ENCODE measurements at places on chromosomes 2 and 18.

DNA sequence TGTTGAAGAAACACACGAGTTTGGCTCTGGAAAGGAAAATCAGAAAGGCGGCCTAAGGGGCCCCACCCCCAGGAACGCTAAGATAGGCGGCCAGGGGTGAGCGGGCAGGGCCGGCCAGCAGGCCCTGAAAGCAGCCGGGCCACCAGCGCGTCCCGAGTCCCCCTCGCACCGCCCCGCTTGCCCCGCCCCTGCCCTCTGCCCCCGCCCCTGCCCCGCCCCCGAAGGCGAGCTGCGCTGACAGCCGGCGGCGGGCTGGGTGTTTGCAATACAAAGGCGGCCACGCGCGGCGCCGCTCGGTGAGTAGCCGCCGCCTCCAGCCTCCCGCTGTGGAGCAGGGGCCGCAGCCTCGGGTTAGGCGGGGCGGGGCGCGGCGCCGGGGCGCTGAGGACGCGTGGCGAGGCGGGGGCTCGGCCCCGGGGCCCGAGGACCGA, at the start of gene LPIN1:
LPIN1 (plus strand) TSS at position 257 of the 431 bp plus-strand sequence. CDS start 18,910 bp downstream, outside the sequence.
- peak within 1 kb of the TSS; percentile 97 for H3K4me3 ChIP-seq
- H3K27me3 ChIP-seq, result no peaks in the 10 kb centered on the region
- H3K4me1 ChIP-seq, result peaks cover 26% of the 10 kb centered on the region
- no peaks in the 10 kb centered on the region for H3K36me3 ChIP-seq
- H3K27ac ChIP-seq, result peak within 1 kb of the TSS; percentile 73

- no peaks in the 10 kb centered on the region for H3K4me1 ChIP-seq
- no peaks in the 10 kb centered on the region for H3K36me3 ChIP-seq
- no peak for DNase-seq
- no peak overlapping the region for H3K27ac ChIP-seq
- no peak overlapping the region for H3K4me3 ChIP-seq
These were observed 123.2 kb downstream of the TMEM17 start for GRCh38 chr2:62382757-62383156.

GRCh38 chr2:187614756-187615155, 60.5 kb upstream of the TFPI start:
- H3K36me3 ChIP-seq, result no peaks in the 10 kb centered on the region
- no peak overlapping the region for H3K4me3 ChIP-seq
- H3K4me1 ChIP-seq, result no peaks in the 10 kb centered on the region
- no peak for DNase-seq
- H3K27me3 ChIP-seq, result no peaks in the 10 kb centered on the region

- no peaks in the 10 kb centered on the region for H3K36me3 ChIP-seq
- no peaks in the 10 kb centered on the region for H3K27me3 ChIP-seq
- H3K4me3 ChIP-seq, result no peak overlapping the region
- no peak overlapping the region for H3K27ac ChIP-seq
- DNase-seq, result no peak
- H3K4me1 ChIP-seq, result no peaks in the 10 kb centered on the region
These were observed 913.5 kb downstream of the TDRD15 start for GRCh38 chr2:22037274-22037673.

DNA sequence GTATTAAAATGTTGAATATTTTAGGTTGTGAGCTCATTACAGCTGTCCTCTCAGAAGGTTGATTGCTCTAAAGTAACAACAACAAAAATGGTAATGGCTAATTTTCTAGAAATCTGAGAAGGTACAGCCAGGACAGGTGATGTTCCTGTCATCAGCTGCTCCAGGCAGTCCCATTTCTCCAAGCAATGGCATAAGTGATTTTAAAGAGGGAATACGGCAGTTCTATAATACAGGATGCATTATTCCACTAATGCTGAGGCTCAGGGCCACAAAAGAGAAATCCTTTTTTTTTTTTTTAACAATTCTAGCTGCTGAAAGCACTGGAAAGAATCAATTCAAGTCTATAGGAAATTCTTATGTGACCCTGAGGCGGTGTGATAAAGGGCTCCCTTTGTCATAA, 199.9 kb downstream of the PMAIP1 start:
- H3K4me3 ChIP-seq, result no peak overlapping the region
- H3K4me1 ChIP-seq, result no peaks in the 10 kb centered on the region
- no peaks in the 10 kb centered on the region for H3K27me3 ChIP-seq
- no peaks in the 10 kb centered on the region for H3K36me3 ChIP-seq
- no peak overlapping the region for H3K27ac ChIP-seq
- no peak for DNase-seq

DNA sequence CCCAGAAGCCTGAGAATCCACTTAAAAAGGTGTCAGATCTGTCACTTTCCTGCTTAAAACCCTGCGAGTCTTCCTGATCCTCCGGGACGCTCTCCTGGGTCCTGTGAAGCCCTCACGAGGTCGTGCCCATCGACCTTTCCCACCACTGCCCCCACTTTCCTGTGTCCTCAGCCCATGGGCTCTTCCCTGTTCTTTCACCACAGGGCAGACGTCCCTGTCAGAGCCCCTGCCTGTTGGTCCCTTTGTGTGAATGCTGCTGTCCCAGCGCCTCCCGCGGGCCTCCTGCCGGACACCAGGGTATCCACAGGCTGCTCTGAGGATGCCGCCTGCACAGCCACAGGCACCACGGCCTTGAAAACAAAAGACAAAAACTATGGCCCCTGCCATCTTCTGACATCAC, 125.6 kb downstream of the TMEM18 start:
- no peak overlapping the region for H3K4me3 ChIP-seq
- H3K36me3 ChIP-seq, result no peaks in the 10 kb centered on the region
- peaks cover 2% of the 10 kb centered on the region for H3K27me3 ChIP-seq
- H3K27ac ChIP-seq, result no peak overlapping the region

- no peaks in the 10 kb centered on the region for H3K36me3 ChIP-seq
- H3K27me3 ChIP-seq, result no peaks in the 10 kb centered on the region
- no peak overlapping the region for H3K27ac ChIP-seq
- H3K4me3 ChIP-seq, result no peak overlapping the region
These were observed 4.3 kb upstream of the CAVIN2 start for GRCh38 chr2:191851158-191851557.

- peaks cover 40% of the 10 kb centered on the region for H3K4me1 ChIP-seq
- H3K36me3 ChIP-seq, result no peaks in the 10 kb centered on the region
- no peaks in the 10 kb centered on the region for H3K27me3 ChIP-seq
- H3K27ac ChIP-seq, result peak overlapping the region; percentile 38
- H3K4me3 ChIP-seq, result no peak overlapping the region
These were observed 41.4 kb downstream of the BMP10 start for GRCh38 chr2:68829749-68830148.

GRCh38 chr2:238133499-238134392, 4.7 kb upstream of the KLHL30 start:
- no peaks in the 10 kb centered on the region for H3K36me3 ChIP-seq
- DNase-seq, result no peak

GRCh38 chr18:35163014-35163539, 77.8 kb upstream of the ZNF397 start:
- H3K27ac ChIP-seq, result no peak overlapping the region
- H3K4me1 ChIP-seq, result no peaks in the 10 kb centered on the region
- H3K27me3 ChIP-seq, result peaks cover 4% of the 10 kb centered on the region
- H3K4me3 ChIP-seq, result no peak overlapping the region
- no peaks in the 10 kb centered on the region for H3K36me3 ChIP-seq
- no peak for DNase-seq

GRCh38 chr2:241412144-241412543, 56.1 kb downstream of the FARP2 start:
- H3K4me1 ChIP-seq, result no peaks in the 10 kb centered on the region
- no peak overlapping the region for H3K4me3 ChIP-seq
- no peak for DNase-seq
- H3K36me3 ChIP-seq, result peaks cover 38% of the 10 kb centered on the region

DNA sequence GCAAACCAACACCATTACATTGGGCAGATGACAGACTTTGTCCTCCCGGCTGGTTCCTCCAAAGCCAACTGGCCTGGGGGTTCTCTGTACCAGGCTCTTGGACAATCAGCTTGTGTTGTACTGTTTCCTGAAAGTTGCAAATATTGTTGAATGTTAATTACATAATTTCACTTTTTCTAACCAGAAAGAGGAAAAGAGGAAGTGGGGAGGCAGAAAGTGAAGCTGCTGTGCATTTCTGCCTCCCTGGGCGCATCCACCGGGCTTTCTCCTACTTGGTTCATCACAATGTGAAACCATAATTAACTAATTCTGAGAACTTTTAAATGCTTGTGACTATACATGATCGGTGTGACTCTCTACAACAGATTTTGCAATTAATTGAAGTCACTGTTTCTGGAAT, 10.1 kb downstream of the TWIST2 start:
- H3K27me3 ChIP-seq, result no peaks in the 10 kb centered on the region
- DNase-seq, result no peak
- H3K4me1 ChIP-seq, result no peaks in the 10 kb centered on the region
- H3K4me3 ChIP-seq, result no peak overlapping the region
- H3K36me3 ChIP-seq, result peaks cover 11% of the 10 kb centered on the region

GRCh38 chr2:197958592-197959150, 154.3 kb downstream of the PLCL1 start:
- no peak overlapping the region for H3K27ac ChIP-seq
- H3K4me1 ChIP-seq, result no peaks in the 10 kb centered on the region
- no peak for DNase-seq

DNA sequence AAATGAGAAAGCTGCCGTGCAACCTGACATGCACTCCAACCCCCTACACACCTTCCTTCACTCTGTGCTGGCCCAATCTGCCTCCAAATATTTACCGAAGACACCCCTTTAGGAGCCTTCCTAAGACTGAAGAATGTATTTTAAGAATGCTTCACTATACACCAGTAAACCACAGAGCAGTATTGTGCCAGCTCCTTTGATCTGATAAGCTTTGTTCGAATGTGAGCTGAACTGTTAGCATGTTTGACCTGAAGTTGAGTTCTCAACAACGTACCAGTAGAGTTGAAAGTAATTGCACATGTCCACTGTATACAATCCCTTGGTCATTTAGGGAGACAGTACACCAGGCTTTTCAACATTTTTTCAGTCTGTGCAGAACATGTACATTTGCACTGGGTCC, 259.2 kb downstream of the TGIF1 start:
- H3K27me3 ChIP-seq, result no peaks in the 10 kb centered on the region
- no peak for DNase-seq
- H3K36me3 ChIP-seq, result no peaks in the 10 kb centered on the region
- no peaks in the 10 kb centered on the region for H3K4me1 ChIP-seq
